Hepatocyte (in vitro differentiated cells): ENCODE measurements at places on chromosomes 1 and 21. TPM values are rescaled to one million over a fixed set of nuclear protein-coding genes. Genes with fewer than 3 reads are reported as not detected.
A peak's percentile ranks its signal among the peaks of the same experiment; 100 is the strongest.

DNA sequence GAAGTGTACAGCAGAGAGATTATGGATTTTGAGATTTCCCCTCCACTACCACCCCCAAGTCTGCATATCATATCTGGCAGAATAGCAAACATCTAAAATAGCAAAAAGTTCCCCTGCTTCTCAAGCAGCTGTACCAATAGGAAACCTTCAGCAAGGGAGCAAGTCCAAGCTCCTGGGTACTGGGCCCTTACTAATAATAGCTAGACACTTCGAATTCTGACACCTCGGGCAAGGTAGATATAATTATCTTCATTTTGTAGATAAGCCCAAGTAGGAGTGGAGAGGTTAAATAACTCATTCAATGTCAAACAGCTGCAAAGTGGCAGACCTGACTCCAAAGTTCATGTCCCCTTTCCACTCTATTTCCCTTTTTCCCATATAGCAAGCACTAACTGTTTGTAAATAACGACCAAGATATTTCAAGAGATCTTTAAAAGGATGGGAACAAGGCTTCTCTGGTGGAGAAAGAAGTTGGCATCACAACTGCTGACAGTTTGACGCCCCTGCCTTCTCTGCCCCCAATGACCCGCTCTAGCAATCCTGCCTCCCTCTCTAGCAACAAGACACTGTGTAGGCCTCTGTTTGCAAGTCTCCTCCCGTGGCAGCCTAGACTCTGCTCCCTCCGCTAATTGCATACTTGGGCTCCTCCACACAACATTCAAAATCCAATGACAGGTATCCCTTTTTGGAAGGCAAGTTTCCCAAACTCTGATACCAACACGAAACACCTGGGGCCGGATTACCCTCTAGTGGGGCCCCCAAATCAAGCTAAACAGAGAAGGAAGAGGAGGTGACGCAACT is 18.7 kb upstream of the ADAR start:
- no peak for DNase-seq

- DNase-seq, result no peak
These were observed 49.5 kb upstream of the SLC19A1 start for GRCh38 chr21:45591619-45592207.

DNA sequence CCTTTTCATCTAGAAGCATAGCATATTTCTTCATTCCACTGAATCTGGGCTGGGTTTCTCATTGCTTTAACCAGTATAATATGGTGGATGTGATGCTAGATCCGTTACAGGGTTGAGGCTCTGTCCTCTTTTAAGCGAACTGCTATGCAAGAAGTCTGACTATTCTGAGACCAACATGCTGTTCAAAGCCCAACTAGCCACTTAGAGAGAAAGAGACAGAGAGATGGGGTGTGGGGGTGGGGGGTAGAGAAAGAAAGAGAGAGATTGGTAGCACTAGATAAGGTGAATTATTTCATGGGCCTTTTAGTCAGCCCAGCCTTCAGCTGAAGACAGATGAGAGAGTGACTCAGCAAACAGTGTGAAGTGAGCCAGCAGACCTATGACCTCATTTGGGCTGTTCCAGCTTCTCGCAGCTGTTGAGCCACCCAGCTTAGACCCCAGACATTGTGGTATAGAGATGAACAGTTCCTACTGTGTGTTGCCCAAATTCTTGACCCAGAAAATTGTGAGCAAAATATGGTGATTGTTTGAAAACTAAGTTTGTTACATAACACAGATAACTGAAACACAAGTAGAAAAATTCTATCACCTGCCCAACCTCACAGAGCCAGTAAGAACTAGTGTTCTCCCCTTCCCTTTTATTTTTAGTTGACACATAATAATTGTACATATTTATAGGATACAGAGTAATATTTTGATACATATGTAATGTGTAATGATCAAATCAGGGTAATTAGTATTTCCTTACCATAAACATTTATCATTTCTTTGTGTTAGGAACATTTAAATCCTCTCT is 40.7 kb upstream of the PRKACB start:
- peak; percentile 72 for DNase-seq

GRCh38 chr1:89540406-89540970 is 15.9 kb downstream of the LRRC8B start:
- DNase-seq, result no peak

DNA sequence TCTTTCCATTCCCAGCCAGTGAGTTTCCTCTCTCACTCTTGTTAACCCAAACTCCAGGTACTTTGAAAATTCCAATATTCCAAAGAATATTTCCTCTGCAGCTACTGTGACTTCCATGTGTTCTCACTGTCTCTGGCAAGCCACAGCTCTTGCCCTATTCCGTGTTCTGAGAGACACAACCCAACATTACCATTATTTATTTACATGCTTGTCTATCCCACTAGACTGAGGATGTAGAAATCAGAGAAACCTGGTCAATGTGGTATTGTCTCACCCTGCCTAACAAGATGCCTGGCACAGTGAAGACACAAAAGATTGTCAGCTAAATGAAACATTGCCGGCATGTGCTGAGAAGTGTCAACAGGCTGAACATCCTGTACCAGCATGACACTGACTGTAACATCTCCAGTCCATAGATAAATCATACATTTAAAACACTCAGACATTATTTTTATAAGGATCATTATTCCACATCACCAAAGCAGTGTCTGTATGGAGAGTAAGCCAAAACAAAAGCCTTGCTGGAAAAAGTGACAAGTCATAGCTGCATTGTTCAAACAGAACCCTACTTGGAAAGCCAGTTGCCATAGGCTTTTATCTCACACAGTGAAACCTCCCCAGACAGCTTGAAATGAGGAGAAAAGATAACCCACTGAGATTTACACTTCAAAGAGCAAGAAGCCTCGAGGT is 72.3 kb downstream of the SIPA1L2 start:
- DNase-seq, result no peak

- DNase-seq, result peak; percentile 75
These were observed 20.3 kb downstream of the FASLG start for GRCh38 chr1:172679000-172679772.

- DNase-seq, result no peak
These were observed 124.0 kb upstream of the CSF3R start for GRCh38 chr1:36606641-36607262.

GRCh38 chr1:26317612-26318337 is at the start of gene CD52:
Gene CD52 (plus strand): TSS chr1:26317958. CDS start chr1:26318018, 60 bp downstream.
- no peak for DNase-seq

DNA sequence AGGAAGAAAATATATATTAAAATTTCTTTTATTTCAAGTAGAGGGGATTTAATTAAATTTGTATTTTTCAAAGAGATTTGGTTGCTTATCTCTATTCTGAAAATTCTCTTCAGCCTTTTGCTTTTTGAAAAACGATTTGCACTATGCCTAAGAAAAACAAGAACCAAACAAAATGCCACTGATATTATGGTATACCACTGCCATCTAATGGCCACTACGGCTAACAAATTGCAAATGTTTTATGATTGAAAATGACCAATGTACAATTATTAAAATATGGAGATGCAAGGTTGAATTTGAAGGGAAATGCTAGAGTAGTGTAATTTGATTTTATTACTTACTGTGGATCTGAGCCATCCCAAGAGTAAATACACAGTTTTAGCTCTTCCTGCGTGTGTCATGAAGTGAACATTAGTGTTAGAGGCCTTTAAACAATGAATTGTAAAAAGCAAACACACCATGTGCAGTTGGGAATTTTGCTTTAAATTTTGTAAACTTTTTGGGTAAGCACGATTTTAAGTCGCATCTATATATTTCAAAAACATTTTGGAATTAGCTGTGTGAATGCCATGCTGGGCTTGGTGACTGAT is 137.4 kb upstream of the USP25 start:
- peak; percentile 47 for DNase-seq

DNA sequence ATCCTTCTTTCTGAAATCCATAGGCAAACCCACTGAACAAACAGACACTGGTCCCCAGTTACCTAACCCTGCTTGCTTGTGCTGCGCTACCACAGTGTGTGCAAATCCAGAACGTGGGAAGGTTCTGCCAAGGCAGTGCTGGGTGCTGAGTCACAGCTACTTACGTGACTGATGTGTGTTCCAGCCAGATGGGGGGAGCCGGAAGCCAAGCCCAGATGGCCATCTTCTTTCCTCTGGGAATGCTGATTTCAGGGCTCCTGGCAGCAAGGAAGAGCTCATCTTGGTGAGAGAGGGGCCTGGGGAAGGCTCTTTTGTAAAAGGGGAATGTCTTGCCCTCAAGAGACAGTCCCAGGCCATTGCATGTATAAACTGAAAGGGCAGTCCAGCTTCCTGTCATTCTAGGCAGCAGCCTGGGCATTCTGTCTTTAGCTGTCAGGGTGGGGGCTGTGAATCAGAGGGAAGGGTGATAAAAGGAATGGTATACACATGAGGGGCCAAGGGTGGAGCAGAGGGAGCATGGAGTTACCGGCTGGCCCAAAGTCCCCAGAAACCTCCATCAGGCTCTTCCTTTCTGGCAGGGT is 54.1 kb downstream of the CD46 start:
- DNase-seq, result peak; percentile 55

DNA sequence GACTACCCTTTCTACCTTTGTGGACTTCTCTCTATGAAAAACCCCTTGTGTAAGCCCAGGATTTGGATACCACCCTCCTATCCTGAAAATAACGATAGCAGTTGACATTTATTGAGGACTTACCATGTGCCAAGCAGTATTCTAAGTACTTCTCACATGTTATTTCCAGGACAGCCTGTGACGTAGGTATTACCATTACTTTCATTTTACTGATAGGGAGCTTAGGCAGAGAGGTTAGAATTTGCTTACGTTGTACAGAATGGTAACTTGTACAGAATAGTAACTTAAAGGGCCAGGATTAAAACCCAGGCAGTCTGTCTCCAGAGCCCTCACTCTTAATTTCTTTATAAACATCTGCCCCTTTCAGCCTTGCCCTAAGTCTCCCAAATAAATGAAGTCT is 138.3 kb downstream of the NTMT2 start:
- no peak for DNase-seq

Gene LYPD8
- not detected in 2 replicates for polyA plus RNA-seq

Gene SLC16A4
- polyA plus RNA-seq, result 8.3 and 10.7 TPM in 2 replicates
